ENCODE measurements at places on chromosomes 6 and 20.

DNA sequence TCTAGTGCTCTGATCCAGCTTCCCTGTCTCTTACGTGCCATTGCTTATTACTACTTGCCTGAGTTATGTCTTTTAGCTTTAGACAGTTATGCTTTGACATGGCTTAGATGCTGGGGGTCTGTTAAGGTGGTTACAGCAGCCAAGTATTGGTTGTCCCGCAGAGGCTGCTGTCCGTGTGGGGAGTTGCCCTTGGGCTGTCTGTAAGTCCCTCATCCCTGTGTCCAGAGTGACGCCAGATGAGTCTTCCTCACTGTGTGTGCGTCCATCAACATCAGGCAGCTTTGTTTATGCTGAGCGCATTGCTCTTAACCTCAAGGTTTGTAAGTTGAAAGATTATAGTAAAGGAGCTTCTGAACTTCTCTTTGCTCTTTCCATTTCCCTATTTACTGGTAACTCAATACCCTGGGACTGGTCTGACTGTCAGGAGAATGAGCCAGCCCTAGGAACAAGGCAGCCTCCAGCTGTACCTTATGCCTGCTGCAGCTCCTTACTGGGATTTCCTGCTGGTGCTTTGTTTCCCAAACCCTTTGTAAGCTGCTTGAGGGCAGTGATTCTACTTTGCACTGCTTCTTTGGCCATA lies 7.2 kb downstream of the FAM120B start:
- no peak for DNase-seq

DNA sequence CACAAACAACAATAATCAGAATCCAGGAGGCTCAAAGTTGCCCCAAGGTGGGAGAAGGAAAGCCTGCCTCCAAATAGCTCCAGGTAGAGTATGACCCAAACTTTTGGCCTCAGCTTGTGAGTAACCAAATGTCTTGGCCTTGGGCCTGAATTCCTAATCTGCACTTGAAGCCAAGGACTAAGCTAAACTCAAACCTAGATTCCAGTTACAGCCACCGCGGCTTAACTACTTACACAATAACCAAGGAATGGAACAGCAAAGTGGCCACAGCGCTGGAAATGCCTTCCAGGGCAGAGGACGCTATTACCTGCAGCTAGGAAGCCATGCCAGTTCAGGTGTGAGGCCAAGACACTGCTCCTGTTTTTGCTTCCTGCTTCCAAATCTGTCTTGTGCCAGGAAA lies 4.6 kb downstream of the NINL start:
- no peak for DNase-seq

DNA sequence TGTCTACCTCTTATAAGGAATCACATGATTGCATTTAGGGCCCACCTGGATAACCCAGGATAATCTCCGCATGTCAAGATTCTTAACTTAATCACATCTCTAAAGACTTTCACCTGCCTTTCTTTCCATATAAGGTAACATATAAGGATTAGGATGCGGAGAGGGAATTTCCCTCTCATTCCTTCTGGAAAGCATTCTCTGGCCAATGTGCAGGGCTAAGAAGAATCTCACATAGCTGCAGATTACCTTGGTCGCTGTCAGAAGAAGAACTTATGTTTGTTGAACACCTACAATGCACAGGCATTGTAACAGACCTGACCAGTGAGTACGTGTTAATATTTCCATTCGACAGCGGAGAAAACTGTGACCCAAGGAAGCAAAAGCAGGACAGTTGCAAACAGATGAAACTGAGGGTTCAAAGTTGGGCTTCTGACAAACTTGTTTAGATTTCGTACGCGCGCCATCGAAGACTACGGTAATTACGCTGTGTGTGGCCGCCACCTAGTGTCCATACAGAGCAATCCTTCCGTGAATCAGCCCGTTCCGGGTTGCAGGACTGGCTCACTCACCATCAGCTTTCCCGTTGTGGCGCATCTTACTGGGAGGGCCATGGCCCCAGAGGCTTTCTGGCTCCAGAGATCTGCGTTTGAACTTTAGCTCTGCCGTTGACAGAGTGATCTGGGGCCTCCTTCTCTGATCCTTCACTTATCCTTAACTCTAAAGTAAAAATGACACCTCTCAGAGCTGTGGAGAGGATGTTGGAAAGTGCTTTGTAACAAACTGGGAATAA lies 9.5 kb downstream of the C20orf202 start:
- peak; percentile 38 for DNase-seq

- DNase-seq = no peak
Observed at GRCh38 chr6:106411056-106411455, 50.5 kb downstream of the CRYBG1 start.

DNA sequence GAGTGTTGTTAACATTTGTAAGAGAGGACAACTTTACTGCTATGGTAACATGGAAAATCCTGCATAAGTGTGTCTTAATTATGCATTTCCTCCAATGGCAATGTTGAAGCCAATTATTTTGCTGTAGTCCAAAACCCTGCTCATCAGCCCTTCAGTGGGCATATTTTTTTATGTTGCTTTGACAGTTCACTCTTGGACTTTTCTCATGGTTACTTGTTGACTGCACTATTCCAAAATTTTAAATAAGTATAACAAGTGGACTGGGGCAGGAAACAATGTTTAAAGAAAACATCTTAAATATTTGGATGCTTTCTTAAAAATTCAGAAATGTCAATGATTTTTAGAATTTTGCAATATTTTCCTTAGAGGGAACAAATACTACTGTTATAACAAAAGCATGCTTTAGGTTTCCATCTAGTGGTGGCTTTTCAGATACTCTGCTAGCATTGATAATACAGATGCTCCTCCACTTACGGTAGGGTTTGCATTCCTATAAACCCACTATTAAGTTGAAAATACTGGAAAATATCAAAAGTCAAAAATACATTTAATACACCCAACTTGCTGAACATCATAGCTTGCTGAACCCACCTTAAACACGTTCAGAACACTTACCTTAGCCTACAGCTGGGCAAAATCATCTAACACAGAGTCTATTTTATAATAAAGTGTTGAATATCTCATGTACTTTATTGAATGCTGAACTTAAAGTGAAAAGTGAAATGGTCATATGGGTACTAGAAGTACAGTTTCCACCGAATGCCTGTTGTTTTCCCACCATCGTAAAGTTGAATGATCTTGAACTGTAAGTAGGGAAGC lies 86.4 kb downstream of the ADGRG6 start:
- no peak for DNase-seq

- no peak for DNase-seq
Observed at GRCh38 chr6:55108134-55109130, 65.9 kb upstream of the HCRTR2 start.

- DNase-seq = no peak
Observed at GRCh38 chr6:2865694-2866151, 24.1 kb upstream of the SERPINB1 start.

DNA sequence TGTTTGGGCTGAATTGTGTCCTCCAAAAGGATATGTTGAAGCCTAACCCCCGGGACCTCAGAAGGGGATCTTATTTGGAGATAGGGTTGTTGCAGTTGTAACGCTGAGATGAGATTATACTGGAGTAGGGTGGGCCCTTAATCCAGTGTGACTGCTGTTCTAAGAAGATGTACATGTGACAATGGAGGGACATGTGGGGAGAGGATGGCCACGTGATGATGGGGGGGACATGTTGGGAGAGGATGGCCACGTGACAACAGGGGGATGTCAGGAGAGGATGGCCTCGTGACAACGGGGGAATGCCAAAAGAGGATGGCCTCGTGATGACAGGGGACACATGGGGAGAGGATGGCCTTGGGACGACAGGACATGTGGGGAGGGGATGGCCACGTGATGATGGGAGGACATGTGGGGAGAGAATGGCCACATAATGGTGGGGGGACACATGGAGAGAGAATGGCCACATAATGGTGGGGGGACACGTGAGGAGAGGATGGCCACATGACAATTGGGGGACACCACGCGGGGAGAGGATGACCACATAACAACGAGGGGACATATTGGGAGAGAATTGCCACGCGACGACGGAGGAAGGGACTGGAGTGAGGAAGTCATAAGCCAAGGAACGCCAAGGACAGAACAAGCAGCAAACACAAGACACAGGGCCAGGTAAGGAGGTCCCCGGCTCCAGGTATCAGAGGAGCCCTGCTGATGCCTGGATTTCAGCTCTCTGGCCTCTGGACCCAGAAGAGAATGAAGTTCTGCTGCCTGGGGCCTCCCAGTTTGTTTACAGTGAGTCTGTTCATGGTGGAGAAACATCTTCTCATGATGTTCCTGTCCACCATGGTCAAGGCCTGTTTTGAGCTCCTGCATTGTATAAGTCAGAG lies 29.2 kb downstream of the SYNJ2 start:
- DNase-seq = no peak

GRCh38 chr20:4411744-4412143 lies 310.0 kb upstream of the PRND start:
- DNase-seq = no peak

DNA sequence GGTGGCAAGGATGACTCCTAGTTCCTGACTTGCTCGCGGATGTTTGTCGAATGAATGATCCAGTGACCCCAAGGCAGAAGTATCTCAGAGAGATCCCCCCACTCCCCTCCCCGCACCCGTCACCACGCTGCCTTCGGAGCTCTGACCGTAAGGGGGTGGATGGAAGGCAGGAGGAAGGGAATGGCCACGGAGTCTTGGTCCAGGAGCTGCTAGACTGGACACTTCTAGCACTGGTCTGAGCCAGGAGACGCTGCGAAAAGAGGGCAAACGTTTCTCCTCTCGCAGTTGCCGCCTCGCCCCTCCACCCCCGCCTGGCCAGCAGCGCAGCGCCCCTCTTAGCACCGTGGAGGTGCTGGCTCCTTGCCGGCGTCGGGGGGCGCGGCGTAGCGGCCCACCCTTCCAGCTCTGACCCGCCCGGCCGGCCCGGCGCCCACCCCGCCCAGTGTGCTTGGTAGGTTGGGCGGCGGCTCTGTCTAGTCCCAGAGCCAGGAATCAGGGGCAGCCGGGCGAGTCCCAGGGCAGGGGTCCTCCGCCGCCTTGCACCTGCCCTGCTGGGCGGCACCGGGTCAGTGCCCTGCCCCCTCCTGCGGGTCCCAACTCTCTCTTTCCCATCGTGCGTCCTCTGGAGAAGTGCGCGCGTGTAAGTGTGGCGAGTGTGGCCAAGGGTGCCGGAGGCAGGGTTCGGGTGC lies 2.4 kb upstream of the DBNDD2 start:
- no peak for DNase-seq

DNA sequence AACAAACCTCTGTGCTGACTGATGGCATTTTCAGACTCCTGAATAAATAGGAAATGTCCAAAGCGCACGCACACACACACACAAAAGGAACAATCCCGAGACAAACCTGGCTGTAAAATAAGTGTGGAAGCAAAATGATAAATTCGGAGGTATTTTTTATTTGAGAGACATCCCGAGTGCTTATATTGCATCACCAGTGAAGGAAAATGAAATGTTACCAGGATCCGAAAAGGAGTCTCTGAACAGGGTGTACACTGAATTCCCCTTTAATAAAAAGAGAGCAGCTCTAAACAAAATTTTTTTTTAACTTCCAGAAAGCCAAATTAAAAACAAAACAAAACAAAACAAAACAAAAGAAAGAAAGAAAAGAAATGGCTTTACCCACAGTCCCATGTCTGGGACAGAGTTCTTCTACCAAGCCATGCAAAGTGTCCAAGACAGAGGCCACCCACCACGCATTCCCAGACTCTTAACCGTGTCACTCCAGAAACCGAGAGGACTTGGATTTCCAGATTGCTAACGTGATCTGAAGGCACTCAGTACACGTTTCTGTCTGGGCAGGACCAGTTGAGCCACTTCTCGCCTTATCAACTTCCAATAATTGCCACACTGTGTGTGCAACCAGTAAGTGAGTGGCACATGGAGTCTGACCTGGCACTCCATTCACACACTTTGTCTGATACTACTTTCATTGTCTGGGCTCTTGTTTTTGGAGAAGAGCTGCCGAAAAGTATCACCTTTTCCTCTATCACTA lies 817 bp downstream of the ME1 start:
- DNase-seq = no peak

- DNase-seq = no peak
Observed at GRCh38 chr6:41021832-41022231, 17.2 kb downstream of the UNC5CL start.

GRCh38 chr20:25278636-25279361 lies 30.9 kb downstream of the PYGB start:
- DNase-seq = no peak

DNA sequence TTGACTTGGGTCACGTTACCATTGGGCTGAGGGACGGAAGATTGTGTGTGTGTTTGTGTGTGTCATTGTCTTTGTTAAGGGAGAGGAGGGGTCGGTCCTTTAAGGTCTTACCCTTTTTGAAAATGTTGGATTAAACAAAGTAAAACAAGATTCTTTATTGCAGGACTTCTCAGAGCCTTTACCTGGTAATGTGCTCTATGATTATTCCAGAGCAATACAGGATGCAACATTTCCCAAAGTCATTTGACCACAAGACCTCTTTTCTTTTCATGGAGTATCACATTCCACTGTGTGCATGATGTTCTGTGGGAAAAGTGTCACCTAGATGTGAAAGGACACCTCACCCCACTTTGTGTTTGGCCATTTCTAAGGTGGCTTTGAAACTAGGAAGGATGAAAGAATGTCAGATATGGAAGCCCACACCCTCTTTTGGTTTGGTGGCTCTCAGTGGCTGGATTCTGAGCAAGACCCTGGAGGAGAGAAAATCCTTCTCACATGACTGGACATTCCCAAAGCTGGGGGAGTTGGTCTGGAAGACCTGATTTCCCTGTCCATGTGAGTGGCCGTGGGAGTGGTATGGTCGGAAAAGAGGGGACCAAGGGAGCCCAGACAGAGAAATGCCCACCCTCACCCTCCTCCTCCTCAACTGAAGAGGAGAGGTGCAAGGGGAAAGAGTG lies 18.2 kb upstream of the ZNF831 start:
- no peak for DNase-seq

DNA sequence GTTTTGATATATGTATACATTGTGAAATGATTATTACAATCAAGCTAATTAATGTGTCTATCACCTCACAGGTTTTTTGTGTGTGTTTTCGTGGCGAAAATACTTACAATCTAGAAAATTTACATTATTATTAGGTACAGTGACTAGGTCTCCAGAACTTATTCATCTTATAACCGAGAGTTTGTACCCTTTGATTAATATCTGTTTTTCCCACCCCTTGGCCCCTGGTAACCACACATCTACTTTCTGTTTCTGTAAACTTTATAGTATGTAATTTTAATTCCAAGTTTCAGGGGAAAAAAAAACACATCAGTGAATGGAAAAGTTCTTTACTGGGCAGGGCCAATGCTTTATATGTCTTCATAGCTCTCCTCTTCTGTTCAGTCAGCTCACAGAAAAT lies 131.4 kb downstream of the LMBRD1 start:
- no peak for DNase-seq

- no peak for DNase-seq
Observed at GRCh38 chr6:106114492-106114891, 28.4 kb downstream of the PRDM1 start.

- DNase-seq = no peak
Observed at GRCh38 chr6:136719280-136720044, 72.8 kb downstream of the MAP3K5 start.

DNA sequence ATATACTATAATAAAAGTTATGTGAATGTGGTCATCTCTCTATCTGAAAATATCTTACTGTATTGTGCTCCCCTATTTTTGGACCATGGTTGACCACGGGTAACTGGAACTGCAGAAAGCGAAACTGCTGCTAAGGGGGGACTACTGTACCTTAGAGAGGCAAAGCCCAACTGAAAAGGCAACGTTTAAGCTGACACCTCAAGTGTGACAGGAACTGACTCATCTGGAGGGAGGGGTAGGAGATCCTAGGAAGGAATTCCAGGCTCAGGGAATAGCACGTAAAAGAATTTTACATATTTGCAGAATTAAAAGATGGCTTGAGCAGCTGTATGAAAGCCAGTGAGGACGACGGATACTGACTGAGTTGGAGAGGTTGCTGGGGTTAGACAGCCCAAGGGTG lies 34.8 kb downstream of the ELOVL2 start:
- DNase-seq = no peak

GRCh38 chr6:93819189-93819588 lies 399.8 kb upstream of the EPHA7 start:
- no peak for DNase-seq

Data from stimulated activated CD4-positive, alpha-beta T cell treated with anti-CD3 and anti-CD28 coated beads, TNF-alpha, amount 100 ng/mL, for 1 hour (primary cell).